ENCODE measurements at places on chromosomes 13 and 19.

- no peak for DNase-seq
Observed at GRCh38 chr19:12035220-12036172, at the start of gene ZNF433. Gene ZNF433, minus strand, starts transcription at chr19:12035679. Its CDS starts 140 bp downstream, at chr19:12035539.

DNA sequence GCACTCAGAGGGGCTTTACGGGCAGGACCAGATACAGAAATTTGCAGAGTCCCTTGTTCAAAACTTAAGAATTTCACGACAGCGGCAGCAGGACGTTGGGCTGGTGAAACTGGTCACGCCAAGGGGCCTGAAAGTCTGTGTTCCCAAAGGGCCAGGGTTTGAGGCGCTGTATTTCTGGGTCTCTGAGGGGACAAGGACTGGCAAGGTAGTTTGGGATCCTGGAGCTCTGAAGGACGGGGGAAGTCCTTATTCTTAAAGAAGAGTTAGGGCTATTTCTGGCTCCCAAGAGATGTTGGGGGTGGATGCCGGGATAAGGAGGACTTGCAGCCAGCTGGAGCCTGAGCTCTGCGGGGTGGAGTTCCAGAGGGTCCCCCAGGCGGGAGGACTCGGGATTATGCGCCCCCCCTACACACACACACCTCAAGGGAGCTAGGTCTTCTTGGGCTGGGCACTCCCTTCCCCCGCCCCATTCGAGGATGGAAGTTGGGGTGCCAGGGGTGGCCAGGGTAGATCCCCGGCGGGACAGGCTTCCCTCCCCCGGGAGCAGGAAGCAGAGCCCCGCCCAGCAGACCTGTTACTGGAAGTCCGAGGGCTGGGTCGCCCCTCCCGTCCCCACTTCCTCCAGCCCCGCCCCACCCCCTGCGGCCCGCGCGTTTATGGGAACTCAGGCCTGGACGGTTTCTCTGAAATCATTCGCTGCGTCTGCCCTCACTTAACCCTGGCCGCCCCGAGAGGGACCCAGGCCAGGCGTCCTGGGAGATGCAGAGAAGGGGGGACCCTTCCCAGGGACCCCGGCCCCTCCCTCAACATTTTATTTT lies 5.6 kb downstream of the BCL3 start:
- peak; percentile 79 for DNase-seq

GRCh38 chr19:756236-756635 lies 5.3 kb downstream of the MISP start:
- no peak for DNase-seq

- no peak for DNase-seq
Observed at GRCh38 chr13:112103260-112103838, 36.4 kb downstream of the SOX1 start.

DNA sequence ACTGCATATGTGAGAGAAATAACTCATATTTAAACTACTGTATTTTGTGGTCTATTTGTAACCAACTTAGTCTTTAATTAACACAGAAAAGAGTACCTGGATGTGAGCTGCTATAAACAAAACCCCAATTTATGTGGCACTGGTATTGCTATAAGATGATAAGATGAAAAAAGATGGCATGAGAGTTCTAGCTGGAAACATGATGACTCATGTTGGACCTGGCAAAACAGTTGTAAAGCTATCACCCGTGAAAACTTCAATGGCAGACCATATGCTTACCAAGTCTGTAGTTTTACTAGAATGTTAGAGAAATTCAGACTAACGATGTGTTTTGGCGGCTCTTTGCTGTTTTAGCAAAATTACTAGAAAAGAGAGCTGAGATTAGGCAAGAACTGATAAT lies 69.6 kb upstream of the PCDH9 start:
- no peak for DNase-seq

GRCh38 chr13:59663707-59664106 lies 500.0 kb downstream of the DIAPH3 start:
- no peak for DNase-seq
